ENCODE measurements at places on chromosomes 4 and X.

GRCh38 chrX:142998447-142999198 lies 27.1 kb upstream of the SPANXN4 start:
- no peak for DNase-seq

GRCh38 chr4:184384056-184384809 lies 90.1 kb downstream of the IRF2 start:
- peak; percentile 71 for DNase-seq

DNA sequence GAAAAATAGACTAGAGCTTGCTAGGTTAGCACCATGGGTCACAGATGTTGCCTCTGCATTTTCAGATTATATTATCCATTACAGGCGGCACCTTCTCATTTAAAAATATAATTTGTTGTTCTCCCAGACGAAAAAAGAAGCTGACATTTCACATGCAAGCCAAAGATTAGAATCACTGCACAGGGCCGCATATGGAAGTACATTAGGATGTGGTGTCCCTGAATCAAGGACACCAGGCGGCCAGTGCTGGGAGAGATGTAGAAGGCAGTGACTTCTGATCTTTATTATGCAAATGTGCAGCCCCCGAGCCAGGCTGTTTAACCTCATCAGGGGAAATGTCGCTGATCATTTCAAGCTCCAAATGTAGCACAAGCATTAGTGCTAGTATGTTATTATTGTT lies 22.8 kb downstream of the REELD1 start:
- no peak for DNase-seq

GRCh38 chr4:65789805-65790204 lies 119.5 kb upstream of the EPHA5 start:
- no peak for DNase-seq

DNA sequence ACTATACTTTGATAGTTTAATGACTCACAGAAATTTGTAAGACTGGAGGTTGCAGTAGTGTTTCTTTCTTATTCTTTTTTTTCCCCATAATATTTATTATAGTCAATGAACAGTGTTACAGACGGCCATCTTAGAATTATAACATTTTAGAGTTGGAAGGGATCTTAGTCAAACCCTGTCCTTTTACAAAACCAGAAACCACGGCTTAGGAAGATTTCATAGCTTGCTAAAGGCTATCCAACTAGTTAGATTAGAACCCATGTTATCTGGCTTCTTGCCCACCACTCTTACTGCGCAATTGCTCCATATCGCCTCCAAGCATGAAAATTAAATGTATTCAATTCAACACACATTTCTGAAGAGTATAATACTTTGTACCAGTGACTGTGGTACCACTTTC lies 1.1 kb downstream of the XIAP start:
- DNase-seq: no peak

DNA sequence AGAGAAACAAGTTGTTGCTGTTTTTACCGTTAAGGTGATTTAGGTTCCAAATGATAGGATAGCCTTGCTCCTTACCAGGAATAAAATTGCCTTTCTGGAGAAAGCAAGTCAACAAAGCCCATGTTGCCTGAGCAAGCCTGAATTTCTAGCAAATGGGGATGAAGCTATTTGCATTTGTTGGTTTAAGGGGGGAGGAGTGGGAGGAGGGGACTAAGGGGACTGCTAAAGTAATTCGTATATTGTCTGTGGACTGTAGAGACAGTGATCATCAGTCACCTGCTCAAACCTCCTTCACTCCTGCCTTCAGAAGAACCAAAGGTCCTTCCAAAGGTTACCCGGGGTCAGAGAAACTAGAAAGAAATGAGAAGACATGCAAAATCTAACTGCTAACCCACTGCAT lies 65.8 kb downstream of the SCML2 start:
- DNase-seq: no peak

- no peak for DNase-seq
These were observed 16.8 kb downstream of the KLHL5 start for GRCh38 chr4:39078829-39079228.

DNA sequence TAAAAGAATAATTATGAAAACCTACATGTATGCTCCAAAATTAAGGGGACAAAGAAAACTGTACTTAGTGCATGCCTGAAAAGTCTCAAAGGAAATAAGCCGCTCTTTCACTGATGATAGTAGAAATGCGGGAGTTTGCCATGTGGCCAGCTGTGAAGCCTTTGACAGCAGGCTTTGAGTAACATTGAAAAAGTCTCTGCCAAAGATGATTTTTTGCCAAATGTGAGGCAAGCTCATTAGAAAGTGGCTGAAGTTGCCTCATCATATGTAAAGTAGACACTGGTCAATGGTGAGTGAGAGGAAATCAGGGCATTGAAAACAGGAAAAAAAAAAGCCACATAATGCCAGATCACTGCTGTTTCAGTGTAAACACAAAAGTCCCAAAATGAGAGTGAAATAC lies 2360.1 kb downstream of the PCDH7 start:
- no peak for DNase-seq

GRCh38 chr4:174307694-174308093 lies 24.0 kb downstream of the CEP44 start:
- no peak for DNase-seq

DNA sequence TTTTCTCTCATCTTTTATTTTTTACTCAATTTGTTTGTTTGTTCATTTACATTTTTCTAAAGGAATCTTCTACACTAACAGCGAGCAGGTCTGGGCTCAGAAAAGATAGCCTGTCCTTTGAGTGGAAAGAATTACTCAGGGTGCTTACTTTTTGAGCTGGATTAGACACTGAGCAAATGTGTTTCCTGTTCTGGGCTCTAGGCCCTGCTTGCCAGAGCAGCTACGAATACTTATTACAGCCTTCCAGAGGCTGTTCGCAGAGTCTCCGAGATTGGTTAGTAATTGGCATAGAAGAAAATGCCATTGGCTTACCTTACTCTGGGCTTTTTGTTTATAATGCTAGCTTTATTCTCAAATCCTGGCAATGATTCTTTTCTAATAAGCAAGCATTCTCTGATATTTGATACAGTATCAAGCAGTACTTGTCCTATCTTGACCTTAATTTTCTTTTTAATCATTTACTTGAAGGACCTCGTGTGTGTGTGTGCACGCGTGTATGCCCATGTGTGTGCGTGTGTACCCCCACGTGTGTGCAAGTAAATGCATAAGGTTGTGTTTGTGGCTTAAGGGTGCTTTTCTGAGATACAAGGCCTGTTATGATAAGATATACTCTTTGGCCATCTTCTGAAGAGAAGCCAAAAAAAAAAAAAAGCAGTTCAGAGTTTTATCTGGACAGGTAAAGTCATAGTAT lies 76.2 kb upstream of the GRXCR1 start:
- no peak for DNase-seq

DNA sequence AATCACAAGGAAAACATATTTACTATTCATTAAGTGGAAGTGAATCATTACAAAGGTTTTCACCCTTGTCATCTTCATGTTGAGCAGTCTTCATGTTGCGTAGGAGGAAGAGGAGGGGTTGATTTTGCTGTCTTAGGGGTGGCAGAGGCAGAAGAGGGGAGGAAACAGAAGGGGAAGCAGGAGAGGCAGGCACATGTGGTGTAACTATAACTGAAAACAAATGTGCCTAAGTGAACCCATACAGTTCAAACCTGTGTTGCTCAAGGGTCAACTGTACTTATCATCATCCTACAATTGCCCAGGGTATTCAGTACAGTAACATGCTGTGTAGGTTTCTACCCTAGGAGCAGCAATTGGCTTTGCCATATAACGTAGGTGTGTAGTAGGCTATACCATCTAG lies 47.2 kb downstream of the SYNPO2 start:
- no peak for DNase-seq

DNA sequence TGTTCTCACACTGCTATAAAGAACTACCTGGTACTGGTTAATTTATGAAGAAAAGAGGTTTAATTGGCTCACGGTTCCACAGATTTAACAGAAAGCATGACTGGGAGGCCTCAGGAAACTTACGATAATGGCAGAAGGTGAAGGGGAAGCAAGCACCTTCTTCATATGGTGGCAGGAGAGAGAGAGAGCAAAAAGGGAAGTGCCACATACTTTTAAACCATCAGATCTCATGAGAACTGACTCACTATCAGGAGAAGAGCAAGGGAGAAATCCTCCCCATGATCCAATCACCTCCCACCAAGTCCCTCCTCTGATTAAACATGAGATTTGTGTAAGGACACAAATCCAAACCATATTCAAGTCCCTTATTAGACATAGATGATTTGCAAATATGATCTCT lies 12.3 kb upstream of the RAP2C start:
- no peak for DNase-seq

- DNase-seq: no peak
These were observed 102.7 kb downstream of the SH3BGRL start for GRCh38 chrX:81304563-81304962.

All from HCEC 1CT (cell line).